ENCODE measurements at places on chromosomes 3 and 15.
A peak's percentile ranks its signal among the peaks of the same experiment; 100 is the strongest.

- no peak for DNase-seq
These were observed 65.2 kb downstream of the EIF4E3 start for GRCh38 chr3:71659864-71660591.

DNA sequence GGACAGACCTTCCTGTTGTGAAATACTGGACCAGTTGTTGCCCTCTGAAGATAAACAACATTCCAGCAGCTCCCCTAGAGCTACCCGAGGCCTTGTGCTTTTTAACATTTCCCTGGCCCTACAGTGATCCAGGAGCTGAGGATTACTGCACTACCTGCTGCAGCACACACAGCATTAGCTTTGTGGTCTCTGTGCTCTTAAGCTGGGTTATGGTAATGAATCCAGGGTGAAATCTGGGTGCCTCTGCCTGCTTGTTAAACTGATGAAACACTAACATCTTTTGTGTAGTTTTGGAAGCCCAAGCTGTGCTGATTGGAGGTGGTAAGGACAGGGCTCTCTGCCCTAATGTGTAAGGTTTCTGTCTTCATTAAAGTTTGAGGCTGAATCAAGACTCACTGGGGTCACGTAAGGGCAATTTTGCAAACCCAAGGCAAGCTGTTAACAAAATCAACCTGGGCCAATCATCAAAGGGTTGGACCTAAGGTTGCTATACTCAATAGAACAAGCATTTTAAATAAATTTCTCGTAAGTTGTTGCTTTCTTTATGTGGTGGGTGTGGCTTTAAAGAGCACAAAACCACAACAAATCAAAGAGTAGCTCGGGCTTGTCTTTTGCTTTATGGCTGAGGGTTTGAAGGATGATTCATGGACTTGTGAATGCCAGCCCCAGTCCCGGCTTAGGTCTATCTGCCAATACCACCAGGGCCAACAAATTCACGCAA lies 183.9 kb downstream of the TPRG1 start:
- DNase-seq, result peak; percentile 71

DNA sequence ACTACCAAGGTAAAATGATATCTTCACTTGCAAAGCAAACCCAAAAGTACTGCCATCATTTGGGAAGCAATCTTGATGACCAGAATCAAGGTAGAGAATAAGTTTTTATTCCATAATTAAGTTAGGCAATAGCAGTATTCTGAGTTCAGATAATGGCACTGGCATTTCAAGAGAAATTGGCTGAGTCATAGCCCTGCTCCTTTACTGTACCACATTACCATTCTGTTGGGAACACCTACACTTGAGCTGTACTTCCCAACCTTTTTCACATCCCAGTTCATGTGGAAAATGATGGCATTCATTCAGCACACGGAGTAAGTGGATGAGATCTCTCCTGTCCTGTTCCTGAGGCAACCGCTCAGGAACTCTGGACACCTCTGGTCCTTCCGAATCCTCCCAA lies 311.6 kb upstream of the TPRG1 start:
- no peak for DNase-seq

- no peak for DNase-seq
These were observed 74.7 kb upstream of the SOX2 start for GRCh38 chr3:181637056-181637455.
